ENCODE measurements at places on chromosomes 6 and 20.

DNA sequence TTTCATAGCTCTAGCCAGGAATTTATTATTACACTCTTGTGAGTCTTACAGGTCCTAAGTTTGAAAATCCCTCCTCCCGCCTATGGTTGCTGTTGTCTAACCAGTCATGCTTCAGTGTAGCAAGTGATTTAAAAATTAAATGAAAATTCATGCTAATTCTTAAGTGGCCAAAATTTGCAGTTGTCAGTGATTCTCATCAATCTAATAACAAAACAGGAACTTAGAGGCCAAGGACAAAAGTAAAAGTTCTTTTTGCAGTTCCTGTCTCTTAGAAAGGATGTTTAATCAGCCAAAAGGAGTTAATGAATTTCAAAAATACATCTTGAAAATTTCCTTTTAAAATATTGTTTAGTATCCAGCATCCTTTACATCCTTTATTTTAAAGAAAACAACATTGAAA is 36.3 kb downstream of the VTA1 start:
- DNase-seq: no peak

DNA sequence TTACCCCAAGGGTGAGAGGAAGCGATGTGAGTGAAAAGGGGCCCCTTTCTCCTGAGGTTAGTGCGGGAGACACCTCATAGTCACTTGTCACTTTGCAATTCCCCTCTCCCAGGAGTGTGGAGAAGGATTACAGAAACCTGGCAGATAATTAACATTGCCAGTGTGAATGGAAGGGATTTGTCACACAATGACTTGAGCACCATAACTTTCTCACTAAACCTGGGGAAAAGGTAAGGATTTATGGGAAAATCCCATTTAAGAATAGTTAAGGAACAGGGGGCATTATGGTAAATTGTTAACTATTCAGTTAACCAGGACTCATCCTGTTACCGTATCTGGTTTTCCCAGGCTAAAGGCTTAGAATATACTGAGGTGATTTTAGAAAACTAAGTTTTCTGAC is 219.5 kb upstream of the JAG1 start:
- DNase-seq: no peak

- no peak for DNase-seq
Measured at GRCh38 chr6:168133168-168133561, 54.2 kb upstream of the FRMD1 start.

DNA sequence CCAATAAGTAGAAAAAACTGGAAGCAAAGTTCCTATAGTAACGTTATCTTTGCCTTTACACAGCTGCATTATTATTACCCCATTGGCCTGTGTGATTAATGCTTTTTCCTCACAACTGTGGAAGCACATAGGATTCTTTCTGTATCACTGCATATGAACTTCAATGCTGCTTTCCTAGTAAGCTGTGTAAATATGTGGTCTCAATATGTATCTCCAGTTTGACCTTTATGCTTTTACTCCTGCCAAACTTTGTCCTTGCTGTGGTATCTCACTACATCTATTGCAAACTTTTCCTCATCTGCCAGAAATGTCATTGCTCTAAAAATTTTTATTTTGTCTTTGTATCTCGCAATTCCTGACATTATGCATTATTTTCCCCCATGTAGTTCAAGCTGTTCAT is 168.6 kb downstream of the ZFAND3 start:
- no peak for DNase-seq

GRCh38 chr20:18265441-18265840 is 22.9 kb upstream of the ZNF133 start:
- no peak for DNase-seq

DNA sequence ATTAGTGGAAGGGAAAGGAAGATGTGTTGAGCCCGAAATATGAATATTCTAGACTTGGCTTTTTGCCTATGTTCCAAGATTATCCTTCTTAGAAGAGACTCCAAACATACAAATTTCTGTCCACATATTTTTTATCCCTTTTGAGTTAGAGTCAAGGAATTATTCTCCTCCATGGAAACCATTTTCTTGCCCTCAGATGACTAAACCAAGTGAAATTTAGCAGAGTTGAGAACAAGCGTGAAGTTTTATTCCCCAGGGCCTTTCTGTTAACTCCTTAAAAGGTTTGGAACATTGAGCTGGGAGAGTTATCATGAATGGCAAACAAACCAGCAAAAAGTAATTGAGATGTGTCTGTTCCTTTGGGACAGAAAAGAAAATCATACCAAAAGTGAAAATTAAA is 286.1 kb upstream of the PLCB4 start:
- DNase-seq: no peak

DNA sequence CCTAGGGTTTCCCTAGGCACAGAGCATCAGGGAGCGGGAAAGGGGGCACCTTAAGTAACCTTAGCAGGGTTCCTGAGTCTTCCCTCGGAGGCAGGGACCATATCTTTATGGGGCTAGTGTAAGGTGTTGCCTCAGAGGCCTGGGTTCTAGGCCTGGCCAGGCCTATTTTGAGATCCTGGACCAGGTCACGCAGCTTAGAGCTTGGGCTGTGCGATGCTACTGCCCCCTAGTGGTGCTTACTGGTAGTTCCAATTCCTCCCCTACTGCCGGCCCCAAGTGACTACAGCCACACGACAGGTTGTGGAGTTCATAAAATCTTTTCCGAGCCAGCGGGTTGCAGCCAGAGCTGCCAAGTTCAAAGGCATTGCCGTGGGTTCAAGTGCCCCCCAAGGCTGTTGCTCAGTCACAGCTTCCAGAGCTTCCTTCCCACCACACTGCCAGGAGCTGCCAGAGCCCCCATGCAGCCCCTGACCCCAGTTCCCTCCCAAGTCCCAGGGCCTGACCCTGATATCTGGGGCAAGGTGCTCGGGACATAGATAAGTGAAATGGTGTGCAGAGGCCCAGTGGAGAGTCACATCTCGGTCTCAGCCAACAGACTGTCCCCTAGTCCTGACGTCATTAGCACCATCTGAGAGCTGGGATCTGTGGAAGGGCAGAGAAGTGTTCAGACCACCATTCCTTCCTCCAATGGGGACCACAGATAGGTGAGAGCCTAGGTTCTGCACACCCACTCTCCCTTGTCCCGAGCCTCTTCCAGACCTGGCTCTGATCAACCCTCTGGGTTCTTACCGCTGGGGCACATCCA is 3.3 kb downstream of the LRRC73 start:
- DNase-seq: peak; percentile 58

- no peak for DNase-seq
Measured at GRCh38 chr6:135030056-135030473, 24.6 kb downstream of the HBS1L start.

- no peak for DNase-seq
Measured at GRCh38 chr6:11500008-11500407, 37.5 kb upstream of the TMEM170B start.

DNA sequence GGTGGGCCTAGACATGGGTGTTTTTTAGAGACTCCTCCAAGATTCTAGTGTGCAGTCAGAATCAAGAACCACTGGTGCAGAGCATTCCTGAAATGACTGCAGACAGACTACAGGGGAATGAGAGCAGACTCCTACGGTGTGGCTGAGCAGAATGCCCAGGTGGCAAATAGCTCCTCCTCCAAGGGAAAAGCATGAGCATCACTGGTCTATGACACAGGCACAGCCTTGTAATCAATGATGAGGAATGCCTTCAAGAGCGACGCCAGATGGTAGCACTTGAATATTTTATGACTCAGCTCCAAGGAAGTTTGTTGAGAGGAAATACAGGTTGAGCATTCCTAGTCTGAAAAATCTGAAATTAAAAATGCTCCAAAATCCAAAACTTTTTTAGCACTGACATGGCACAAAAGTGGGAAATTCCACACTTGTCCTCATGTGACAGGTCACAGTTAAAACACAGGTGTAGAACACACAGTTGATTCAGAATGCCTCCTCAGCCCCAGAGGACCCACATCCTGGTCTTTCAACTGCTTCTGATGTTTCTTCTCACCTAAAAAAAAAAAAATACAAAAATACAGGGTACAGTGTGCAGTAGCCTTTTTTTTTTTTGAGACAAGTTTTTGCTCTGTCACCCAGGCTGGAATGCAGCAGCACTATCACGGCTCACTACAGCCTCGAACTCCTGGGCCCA is 10.6 kb upstream of the FAM8A1 start:
- DNase-seq: no peak

DNA sequence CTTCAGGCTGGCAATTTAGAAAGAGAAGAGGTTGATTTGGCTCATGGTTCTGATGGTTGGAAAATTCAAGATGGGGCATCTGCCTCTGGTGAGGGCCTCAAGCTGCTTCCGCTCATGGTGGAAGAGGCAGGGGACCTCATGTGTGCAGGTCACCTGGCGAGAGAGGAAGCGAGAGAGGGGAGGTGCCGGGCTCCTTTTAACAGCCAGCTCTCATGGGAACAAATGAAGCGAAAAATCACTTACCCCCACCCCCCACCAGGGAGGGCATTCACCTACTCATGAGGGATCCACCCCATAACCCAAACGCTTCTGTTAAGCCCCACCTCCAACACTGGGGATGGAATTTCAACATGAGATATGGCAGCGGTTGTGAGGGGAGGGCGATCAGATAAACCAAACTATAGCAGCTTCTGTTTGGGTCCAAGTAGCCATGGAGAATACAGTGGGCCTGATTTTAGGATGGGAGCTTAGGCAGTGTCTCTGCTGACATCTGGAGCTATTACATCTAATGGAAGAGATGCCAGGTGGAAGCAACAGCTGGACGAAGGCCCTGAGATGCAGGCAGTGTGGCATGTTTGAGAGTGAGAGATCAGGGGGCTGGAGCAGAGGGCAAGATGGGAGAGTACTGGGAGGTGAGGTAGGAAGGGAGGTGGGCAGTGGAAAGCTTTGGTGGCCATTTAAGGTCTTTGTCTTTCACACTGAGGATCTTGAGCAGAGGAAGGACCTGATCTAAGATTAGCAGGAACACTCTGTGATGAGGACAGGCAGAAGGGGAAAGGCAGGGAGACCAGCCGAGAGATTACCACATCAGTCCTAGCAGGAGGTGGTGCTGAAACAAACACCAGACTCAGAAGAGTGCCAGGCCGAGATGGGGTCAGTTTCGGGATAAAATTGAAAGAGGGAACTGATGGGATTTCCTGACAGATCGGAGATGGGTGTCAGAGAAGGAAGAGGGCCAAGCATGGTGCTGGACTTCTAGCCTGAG is 161.8 kb downstream of the NFATC2 start:
- DNase-seq: no peak

DNA sequence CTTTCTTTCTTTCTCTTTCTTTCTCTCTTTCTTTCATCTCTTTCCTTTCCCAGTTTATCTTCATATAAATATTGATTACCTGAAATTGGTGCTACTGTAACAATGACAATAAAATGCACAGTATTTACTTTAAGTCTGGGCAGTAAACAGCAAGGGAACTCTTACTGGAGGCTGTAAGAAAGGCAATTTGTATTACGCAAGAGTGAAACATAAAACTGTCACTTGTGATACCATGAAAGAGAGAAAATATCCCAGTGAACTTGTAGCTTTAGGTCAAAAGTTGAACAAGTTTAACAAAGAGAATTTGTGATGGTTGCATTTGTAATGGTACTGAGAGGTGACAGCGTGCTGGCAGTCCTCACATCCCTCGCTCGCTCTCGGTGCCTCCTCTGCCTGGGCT is 80.0 kb downstream of the EYS start:
- DNase-seq: no peak

GRCh38 chr6:86017236-86017635 is 374.6 kb upstream of the SYNCRIP start:
- no peak for DNase-seq

All from stimulated activated CD8-positive, alpha-beta memory T cell treated with anti-CD3 and anti-CD28 coated beads, Interleukin-2, amount 100 ng/mL, for 1 hour (primary cell).